ENCODE measurements at places on chromosomes 13 and 19. TPM values are rescaled to one million over a fixed set of nuclear protein-coding genes. Genes with fewer than 3 reads are reported as not detected.

Gene FSD1
- total RNA-seq: not detected

Gene NPAS1
- 0.48 TPM for total RNA-seq

Gene MIA
- 2.6 TPM for total RNA-seq

Gene UPK1A
- not detected for total RNA-seq

- no peaks in the 10 kb centered on the region for H3K27me3 ChIP-seq
- no peak overlapping the region for H3K27ac ChIP-seq
- no peak for DNase-seq
- no peak overlapping the region for H3K4me3 ChIP-seq
- H3K4me1 ChIP-seq: no peaks in the 10 kb centered on the region
- no peaks in the 10 kb centered on the region for H3K36me3 ChIP-seq
These were observed 70.8 kb downstream of the LNX2 start for GRCh38 chr13:27549406-27549981.

DNA sequence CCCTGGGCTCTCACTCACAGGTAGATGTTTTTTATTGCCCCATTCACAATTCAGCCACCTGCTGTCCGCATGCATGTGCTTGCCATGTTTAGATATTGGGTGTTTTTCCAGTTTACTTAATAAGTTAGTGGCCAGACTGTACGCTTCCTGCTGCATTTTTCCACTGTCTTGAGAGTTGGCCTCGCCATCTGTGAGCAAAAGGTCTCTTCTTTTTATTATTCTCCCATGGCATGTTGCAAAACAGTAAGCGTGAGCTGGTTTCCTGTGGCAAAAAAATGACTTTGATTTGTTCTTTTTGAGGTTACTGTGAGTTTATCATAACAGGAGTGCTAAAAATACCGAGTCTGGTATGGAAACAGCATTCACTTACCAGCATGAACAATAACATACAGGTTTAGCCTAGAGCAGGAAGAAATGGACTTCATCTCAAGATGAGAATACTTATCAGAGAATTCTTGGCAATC, 46.0 kb downstream of the SAE1 start:
- H3K27ac ChIP-seq: no peak overlapping the region
- H3K27me3 ChIP-seq: no peaks in the 10 kb centered on the region
- no peak for DNase-seq
- no peak overlapping the region for H3K4me3 ChIP-seq

GRCh38 chr19:35347171-35347929, at the start of gene FFAR1:
Gene FFAR1, plus strand, starts transcription at chr19:35347902. Its CDS starts 3,650 bp downstream, at chr19:35351552.
- H3K4me3 ChIP-seq: no peak within 1 kb of the TSS
- H3K27ac ChIP-seq: peak within 1 kb of the TSS; percentile 72
- no peaks in the 10 kb centered on the region for H3K36me3 ChIP-seq
- H3K4me1 ChIP-seq: peaks cover 3% of the 10 kb centered on the region
- peak; percentile 30 for DNase-seq

- no peak overlapping the region for H3K4me3 ChIP-seq
- no peak for DNase-seq
- H3K27me3 ChIP-seq: peaks cover 2% of the 10 kb centered on the region
- H3K27ac ChIP-seq: no peak overlapping the region
- no peaks in the 10 kb centered on the region for H3K4me1 ChIP-seq
- H3K36me3 ChIP-seq: no peaks in the 10 kb centered on the region
These were observed 1231.4 kb upstream of the MIR17HG start for GRCh38 chr13:90116121-90116520.

- no peaks in the 10 kb centered on the region for H3K27me3 ChIP-seq
- H3K4me3 ChIP-seq: no peak overlapping the region
- H3K4me1 ChIP-seq: peaks cover 19% of the 10 kb centered on the region
- H3K27ac ChIP-seq: peak overlapping the region; percentile 77
- no peak for DNase-seq
These were observed 63.6 kb downstream of the RASA3 start for GRCh38 chr13:114068656-114069318.

GRCh38 chr19:3142292-3142670, 6.4 kb downstream of the GNA15 start:
- H3K27me3 ChIP-seq: no peaks in the 10 kb centered on the region
- peak; percentile 59 for DNase-seq
- H3K36me3 ChIP-seq: no peaks in the 10 kb centered on the region
- no peak overlapping the region for H3K4me3 ChIP-seq

DNA sequence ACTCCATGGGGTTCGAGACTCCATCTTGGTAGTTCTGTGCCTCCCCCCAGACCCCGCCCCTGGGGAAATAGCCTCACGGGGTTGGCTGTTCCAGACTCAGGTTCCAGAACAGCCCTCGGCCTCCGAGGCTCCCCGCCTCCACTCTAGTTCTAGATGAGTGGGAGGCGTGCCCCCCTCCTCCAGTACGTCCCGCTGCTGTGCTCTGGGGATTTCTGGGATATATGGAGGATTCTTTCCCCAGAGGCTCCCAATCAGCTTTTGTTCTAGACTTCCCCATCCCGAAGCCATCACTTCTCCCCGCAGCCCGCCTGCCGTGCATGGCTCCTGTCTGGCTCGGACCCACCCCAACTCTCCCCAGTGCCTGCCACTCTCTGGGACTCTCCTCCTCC, 1.9 kb upstream of the CACNG7 start:
- H3K27ac ChIP-seq: no peak overlapping the region
- peaks cover 2% of the 10 kb centered on the region for H3K4me1 ChIP-seq
- peaks cover 3% of the 10 kb centered on the region for H3K27me3 ChIP-seq
- DNase-seq: no peak
- no peak overlapping the region for H3K4me3 ChIP-seq

DNA sequence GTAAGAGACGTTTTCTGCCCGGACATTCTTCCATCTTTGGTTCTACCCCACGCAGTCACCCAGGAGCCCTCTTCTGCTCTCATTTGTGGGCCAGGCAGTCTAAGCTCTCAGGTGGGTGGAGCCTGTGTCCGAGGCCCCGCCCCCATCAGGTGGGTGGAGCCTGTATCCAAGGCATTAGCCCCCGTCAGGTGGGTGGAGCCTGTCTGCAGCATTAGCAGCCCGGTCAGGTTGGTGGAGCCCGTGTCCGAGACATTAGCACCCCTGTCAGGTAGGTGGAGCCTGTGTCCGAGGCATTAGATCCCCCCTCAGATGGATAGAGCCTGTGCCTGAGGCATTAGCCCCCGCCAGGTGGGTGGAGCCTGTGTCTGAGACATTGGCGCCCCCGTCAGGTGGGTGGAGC, 45.5 kb upstream of the C13orf46 start:
- H3K27me3 ChIP-seq: no peaks in the 10 kb centered on the region
- no peak overlapping the region for H3K27ac ChIP-seq
- no peak overlapping the region for H3K4me3 ChIP-seq
- DNase-seq: no peak

GRCh38 chr13:73960474-73960873, 173.7 kb downstream of the KLF12 start:
- no peak overlapping the region for H3K4me3 ChIP-seq
- H3K27me3 ChIP-seq: no peaks in the 10 kb centered on the region
- H3K36me3 ChIP-seq: no peaks in the 10 kb centered on the region
